ENCODE measurements at places on chromosomes 7 and 10. TPM values are rescaled to one million over a fixed set of nuclear protein-coding genes. Genes with fewer than 3 reads are reported as not detected.
A peak's percentile ranks its signal among the peaks of the same experiment; 100 is the strongest.

- no peak overlapping the region for H3K4me3 ChIP-seq
- H3K27me3 ChIP-seq, result peaks cover 6% of the 10 kb centered on the region
- no peak for DNase-seq
- H3K27ac ChIP-seq, result no peak overlapping the region
- no peaks in the 10 kb centered on the region for H3K4me1 ChIP-seq
These were observed 16.0 kb downstream of the AKR1C8 start for GRCh38 chr10:5168897-5169420.

GRCh38 chr7:29091715-29092114, 54.6 kb downstream of the CPVL start:
- peaks cover 23% of the 10 kb centered on the region for H3K4me1 ChIP-seq
- no peak overlapping the region for H3K27ac ChIP-seq
- H3K4me3 ChIP-seq, result no peak overlapping the region
- DNase-seq, result no peak
- peaks cover 5% of the 10 kb centered on the region for H3K36me3 ChIP-seq

DNA sequence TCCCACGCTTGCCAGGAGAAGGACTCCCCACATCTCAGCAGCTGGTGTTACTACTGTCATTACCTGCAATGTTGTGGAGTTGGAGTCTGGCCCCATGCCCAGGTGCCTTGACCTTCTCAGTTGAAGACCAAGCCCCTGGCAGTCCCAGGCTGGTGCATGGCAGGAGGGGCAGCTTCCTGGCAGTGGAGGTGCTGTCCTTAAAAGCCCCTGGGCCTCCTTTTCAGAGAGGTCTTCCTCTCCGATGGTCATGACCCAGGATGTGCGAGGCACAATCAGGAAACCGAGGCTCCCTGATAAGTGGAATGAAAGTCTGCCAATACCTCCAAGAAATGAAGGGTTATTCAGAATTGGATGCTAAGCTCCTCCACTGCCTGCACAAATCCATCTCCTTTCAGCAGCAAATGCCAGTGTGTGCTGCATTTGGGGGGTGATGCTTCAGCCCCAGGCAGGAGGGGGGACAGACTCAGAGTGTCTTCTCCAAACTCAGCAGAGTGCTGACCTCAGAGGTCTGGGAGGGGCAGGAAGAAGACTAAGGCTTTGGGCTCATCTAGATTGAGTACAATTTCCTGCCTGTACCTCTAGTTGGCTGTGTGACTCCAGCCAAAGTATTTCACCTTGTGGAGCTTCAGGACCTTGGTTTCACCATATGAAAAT, 97.0 kb upstream of the DDC start:
- no peak overlapping the region for H3K4me3 ChIP-seq
- H3K36me3 ChIP-seq, result peaks cover 21% of the 10 kb centered on the region
- no peak overlapping the region for H3K27ac ChIP-seq
- no peaks in the 10 kb centered on the region for H3K27me3 ChIP-seq

PCLO gene
- total RNA-seq, result 4.2 TPM

CRPPA gene
- total RNA-seq, result 0.66 TPM

DNA sequence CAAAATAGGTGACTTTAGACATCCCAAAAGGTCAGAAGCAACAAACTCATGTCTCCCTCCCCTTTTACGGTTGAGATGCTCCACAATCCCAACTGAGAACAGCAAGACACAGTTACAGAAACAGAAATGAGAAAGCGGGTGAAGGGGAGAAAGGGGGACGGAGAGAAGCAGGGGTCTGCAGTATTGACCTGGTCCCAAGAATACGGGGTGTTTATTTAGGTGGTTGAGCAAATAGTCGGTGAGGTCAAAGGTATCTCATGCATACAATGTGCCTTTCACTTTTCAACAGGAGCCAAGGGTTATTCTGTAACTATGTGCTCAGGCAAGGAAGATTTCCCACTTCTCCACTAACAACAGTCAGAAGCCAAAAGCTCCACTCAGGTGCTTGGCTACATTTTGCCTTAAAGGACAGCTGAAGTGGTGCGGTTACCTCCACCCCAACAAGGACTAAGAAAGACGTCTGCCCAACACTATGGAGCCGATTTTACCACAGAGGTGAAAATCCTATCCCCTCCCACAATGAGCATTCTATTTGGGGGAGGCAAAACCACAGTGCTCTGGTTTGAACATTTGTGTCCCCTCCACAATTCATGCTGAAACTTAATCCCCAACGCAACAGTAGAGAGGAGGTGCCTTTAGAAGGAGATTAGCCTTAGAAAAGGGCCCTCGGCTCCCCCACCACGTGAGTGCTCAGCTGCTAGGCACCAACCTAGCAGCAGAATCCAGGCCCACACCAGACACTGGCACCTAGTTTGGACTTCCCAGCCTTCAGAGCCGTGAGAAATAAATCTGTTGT, 77.9 kb downstream of the PARD3 start:
- H3K4me3 ChIP-seq, result no peak overlapping the region
- no peaks in the 10 kb centered on the region for H3K36me3 ChIP-seq
- H3K27me3 ChIP-seq, result no peaks in the 10 kb centered on the region
- peaks cover 54% of the 10 kb centered on the region for H3K4me1 ChIP-seq
- H3K27ac ChIP-seq, result peak overlapping the region; percentile 70

DNA sequence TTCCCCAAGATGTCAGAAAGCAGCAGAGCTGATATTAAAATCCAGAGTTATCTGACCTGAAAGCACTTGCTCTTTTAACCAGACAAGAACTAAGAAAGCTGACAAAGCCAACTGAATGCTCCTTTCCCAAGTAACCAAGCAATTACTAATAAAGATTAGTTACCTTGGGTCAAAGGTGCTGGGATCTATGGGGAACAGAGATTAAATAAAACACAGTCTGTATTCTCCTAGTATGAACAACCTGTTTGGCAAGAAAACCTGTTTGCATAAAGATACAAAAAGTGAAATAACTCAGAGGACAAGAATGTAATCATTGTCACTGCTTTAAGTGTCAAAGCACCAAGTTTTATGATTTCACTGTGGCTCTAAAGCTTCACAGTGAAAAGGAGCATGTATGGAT, 35.7 kb downstream of the ITPRID1 start:
- no peaks in the 10 kb centered on the region for H3K36me3 ChIP-seq
- no peak overlapping the region for H3K27ac ChIP-seq
- peaks cover 24% of the 10 kb centered on the region for H3K4me1 ChIP-seq
- no peak for DNase-seq

DNA sequence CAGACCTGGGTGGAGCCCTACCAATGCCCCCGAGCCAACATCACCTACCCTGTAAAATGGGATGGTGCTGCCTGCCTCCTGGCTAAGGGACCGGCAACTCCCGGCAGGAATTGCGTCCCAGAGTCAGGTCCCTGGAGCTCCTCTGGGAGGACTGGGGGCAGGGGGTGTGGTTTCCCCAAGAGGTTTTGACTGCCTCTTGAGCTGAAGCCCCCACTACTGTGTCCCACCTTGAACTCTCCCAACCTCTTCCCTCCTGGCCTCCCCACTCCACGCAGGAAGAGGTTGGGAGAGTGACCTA, 1.3 kb downstream of the SH2B2 start:
- no peak overlapping the region for H3K27ac ChIP-seq
- H3K36me3 ChIP-seq, result no peaks in the 10 kb centered on the region
- H3K27me3 ChIP-seq, result peaks cover 10% of the 10 kb centered on the region
- H3K4me1 ChIP-seq, result peaks cover 16% of the 10 kb centered on the region
- no peak for DNase-seq

SPAG6 gene
- total RNA-seq, result not detected

DNA sequence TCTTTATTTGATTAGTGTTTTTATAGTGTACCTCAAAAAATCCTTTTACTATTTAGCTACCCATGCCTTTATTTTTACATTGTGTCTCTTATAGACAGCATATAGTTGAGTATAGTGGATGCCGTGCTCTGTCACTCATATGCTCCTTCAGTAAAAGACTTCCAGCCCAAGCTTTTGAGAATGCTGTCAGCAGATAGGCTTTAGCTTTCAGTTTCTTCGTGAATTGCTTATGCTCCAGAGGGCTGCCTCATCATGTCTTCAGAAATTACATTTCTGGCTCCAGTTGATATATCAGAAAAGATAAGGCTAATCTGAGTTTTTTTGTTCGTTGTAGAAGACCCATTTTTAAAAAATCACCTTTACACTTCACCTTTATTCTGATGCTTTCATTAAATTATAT, 332.0 kb downstream of the NXPH1 start:
- H3K27ac ChIP-seq, result no peak overlapping the region
- H3K36me3 ChIP-seq, result no peaks in the 10 kb centered on the region
- no peak for DNase-seq
- peaks cover 10% of the 10 kb centered on the region for H3K4me1 ChIP-seq
- H3K27me3 ChIP-seq, result no peaks in the 10 kb centered on the region

- no peak for DNase-seq
- no peak overlapping the region for H3K27ac ChIP-seq
- H3K4me3 ChIP-seq, result no peak overlapping the region
- H3K4me1 ChIP-seq, result no peaks in the 10 kb centered on the region
These were observed 1584.4 kb upstream of the LRRTM3 start for GRCh38 chr10:65341323-65341925.

DTX2 gene
- total RNA-seq, result 60.9 TPM
